SIG-M5 (cell line): ENCODE measurements at places on chromosomes 3 and 15.

GRCh38 chr3:152156880-152157279, 111.8 kb upstream of the MBNL1 start:
- DNase-seq: no peak

DNA sequence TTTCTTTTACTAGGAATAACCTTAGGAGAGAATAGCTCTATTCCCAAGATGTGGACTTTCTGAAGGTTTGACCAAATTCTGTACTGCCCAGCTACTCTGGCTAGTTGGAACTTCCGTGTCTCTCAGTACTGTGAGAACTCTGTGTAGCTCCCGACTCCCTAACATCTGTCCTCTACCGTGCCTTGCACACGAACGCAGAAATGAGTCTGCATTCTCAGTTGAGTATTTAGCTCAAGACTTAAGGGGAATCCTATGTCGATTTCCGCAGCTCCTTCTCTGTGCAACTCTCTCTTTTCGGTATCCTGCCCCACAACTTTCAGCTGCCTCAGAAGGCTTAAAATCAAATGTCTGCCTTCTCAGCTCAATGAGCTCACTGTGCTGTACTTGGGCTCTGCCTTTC, 86.7 kb upstream of the EPHB3 start:
- DNase-seq: no peak

DNA sequence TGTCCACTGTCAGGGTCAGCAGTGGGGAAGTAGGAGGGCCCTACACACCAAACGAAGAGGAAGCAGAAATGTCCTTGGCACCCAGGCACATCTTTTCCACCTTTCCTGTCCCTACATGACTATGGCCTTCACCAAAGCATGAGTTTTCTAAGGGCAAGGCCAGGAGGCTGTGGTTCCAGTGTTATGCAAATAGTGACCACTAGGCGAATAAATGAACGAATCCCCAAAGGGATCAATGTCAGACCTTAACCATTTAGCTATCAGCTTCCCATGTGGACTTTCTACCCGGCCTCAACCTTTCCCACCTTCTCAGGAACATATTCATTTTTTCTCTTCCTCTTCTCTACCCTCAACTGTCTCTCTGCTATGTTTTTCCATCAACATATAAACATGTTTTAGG, 63.1 kb downstream of the NTRK3 start:
- no peak for DNase-seq

DNA sequence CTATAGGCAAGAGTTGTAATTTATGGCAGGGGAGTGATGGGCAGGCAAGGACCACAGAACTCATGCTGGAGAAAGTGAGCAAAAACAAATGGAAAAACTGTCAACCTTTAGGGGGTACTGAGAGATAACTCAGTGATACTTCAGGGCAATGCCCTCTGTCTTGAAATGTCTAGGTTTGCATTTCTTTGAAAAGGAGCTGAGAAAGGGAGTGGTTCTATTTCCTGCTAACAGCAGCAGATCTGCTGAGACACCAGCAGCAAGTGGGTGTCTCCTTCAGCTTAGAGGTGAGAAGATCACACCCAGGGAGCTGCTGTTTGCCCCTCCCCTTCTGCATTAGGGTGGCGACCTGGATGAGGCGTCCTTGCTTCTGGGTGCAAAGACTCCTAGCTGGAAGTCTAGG, 42.3 kb upstream of the XIRP1 start:
- DNase-seq: no peak

- DNase-seq: no peak
These were observed 198.7 kb upstream of the CHRNA7 start for GRCh38 chr15:31831596-31831995.

DNA sequence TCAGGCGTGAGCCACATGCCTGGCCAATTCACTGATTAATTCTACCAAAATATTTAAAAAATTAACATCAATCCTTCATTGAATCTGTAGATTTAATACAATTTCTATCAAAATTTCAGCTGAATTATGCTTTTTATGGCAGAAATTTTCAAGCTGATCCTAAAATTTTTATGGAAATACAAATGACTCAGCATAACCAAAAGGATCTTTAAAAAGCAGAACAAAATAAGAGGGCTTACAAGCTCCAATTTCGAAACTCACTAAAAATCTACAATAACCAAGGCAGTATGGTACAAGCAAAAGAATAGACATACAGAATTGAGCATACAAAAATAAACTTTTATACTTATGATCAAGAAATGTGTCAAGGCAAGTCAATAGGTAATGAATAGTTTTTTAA, 180.4 kb upstream of the CTNNB1 start:
- no peak for DNase-seq

- DNase-seq: no peak
These were observed 72.3 kb upstream of the CTNNB1 start for GRCh38 chr3:41126961-41127360.

DNA sequence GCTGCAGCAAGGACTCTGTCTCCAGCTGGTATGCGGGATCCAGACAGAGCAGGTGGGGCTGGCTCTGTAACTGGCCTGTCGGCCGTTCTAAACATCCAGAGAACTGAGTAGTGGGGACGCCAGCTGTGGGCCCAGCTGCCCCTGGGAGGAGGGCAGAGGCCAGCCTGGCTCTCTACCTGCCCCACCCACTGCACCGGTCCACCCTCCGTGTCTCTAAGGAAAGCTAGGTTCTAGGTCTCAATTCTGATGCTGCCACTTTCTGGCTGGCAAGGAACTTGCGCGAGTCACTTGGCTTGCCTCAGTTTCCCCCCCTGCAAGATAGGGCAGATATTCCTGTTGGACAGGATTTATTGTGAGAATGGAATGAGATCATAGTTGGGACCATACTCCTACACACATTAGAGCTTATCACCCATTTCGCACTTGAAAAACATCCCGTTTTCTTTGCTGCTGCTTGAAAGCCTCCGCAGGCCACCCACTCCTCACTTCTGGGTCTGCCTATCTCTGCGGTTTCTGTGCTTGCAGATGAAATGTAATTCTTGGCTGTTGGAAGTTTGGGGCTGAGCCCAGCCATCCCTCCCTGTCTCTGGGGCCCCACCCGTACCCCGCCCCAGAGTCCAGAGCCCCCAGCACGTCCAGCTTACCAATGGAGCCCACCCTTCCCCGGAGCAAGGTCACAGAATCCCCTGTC, 65.8 kb downstream of the IQSEC1 start:
- no peak for DNase-seq

GRCh38 chr3:42213417-42213816, 52.6 kb downstream of the CCK start:
- no peak for DNase-seq

GRCh38 chr15:72077950-72078349, 40.0 kb downstream of the MYO9A start:
- no peak for DNase-seq

DNA sequence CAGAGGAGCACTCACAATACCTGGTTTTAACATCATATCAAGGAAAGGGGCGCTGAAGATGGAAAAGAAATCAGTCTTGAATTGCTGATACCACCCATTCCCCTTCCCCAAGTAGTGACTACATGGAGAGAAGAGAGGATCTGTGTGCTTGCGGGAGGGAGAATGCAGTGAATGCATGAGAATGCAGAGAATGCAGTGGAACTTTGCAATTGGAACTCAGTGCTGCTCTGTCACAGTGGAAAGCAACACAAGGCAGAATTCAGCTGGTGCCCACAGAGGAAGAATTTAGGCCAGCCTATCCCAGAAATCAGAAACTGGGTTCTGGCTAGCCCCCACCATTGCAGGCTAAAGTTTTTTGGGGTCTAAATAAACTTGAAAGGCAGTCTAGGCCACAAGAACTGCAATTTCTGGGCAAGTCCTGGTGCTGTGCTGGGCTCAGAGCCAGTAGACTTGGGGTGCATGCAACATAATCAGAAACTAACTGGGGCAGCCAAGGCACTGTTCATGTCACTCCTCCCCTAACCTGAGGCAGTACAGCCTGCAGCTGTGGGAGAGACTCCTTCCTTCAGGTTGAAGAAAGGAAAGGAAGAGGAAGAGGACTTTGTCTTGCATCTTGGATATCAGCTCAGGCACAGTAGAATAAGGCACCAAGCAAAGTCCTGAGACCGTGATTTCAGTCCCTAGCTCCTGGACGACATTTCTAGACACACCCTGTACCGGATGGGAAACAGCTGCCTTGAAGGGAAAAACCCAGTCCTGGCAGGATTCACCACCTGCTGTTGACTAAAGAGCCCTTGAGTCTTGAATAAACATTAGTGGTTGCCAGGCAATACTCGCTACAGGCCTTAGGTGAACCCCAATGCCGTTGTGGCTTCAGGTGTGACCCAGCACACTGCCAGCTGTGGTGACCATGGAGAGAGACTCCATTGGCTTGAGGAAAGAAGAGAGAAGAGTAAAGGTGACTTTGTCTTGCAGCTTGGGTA, 329.3 kb downstream of the TBL1XR1 start:
- DNase-seq: no peak

- DNase-seq: no peak
These were observed 463.7 kb upstream of the CFAP20DC start for GRCh38 chr3:59513570-59513969.

GRCh38 chr3:49058011-49058410, 28.8 kb upstream of the IMPDH2 start:
- DNase-seq: no peak

- peak; percentile 51 for DNase-seq
These were observed 183.8 kb upstream of the THRB start for GRCh38 chr3:24678421-24678865.

DNA sequence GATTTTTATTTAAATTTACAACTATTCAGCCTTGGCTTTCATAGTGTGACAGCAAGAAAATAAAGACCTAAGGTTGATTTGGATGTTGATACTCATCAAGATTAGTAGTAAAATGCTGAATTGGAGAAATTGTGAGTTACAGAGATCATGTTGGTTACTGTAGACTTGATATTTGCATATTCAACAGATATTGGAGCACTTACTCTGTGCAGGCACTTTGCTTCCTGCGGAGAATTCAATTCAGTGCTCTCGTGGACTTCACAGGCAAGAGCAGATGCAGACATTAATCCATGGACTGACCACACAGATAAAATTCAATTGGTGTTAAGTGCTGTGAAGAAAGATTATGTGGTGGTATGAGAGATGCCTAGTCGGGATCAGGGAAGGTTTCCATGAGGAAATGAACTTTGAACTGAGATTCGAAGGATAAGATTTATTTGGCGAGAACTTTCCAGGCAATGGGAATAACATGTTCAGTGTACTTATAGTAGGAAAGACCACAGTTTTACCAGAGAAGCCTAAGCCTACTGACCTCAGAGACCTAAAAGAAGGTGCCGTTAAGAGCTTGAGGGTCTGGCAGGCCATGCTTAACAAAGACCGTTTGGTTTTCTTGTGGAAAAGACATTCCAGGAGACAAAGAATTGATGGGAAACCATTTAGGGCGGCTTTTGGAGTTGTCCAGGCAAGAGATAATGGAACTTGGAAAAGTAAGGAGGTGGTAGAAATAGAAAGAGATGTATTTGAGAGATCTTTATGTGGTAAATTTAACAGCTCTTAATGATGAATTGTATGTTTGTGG, 4.3 kb downstream of the SELENOT start:
- DNase-seq: no peak

GRCh38 chr15:26521130-26521529, 251.7 kb downstream of the GABRB3 start:
- no peak for DNase-seq

DNA sequence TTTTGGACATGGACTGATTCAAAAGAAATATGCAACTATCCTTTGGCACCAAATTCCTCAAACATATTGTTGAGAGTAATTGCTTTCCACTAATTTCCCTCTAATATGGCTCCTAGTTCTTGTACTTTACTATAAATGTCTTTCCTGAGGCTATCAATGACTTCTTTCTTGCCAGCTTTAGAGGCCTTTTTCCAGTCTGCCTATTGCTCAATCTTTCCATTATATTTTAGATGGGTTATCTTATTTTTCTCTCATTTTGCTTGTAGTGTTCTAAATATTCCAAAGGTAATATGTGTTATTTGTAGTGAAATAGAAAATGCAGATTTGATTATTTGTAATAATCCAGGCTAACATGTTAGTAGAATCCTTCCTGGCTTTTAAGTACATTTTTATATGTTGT, 11.5 kb upstream of the TEX9 start:
- no peak for DNase-seq

DNA sequence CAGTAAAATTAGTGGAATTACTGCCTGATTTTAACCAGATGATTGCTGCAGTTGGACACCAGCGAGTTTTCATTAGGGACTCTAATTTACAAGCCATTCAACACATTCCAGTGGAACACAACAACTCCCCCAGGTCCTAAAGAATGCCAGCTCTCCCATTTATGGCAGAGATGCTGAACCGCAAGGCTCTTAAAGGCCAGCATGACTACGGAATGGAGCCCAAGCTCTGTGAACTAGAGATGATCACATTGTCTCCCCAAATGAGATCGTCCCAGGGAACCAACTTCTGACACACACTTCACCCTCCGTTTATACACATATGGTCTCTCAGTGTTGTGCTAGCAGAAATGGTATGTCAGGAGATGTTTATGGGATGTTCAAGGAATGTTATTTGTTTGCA, 446.2 kb upstream of the NR2F2 start:
- no peak for DNase-seq

- no peak for DNase-seq
These were observed 95.9 kb upstream of the ATP2B2 start for GRCh38 chr3:10601151-10601856.

DNA sequence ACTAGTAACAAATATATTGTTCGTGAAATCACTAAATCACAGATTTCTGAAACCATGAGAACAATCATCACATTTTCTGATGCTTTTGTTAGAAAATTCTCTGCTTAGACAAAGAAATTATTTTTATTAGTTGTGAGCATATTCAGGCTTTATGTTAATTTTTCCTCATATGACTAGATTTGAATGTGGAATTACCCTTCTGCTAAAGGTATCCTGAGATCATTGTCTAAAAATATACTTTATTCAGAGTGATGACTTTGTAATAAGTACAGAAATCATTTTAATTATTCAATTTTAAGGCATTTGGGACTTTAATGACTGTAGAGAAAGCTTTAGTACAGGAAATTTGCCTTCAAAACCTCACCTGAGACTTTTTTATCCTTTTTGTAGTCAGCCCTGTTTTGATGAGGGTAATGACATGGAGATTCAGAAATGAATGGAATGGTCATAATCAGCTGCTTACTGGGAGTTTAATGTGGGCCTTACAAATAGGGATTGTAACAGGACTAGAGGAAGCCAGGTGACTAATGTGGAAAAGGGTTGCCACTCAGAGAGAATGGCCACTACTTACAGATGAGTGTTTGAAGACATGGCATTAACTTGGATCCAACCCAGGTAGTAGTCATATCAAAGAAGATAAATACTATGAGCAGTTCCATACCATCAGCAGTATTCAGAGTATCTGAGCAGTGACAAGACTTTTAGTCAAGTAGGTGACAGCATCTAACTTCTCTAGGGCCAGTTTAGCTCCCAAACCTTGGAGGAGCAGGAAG, 148.3 kb downstream of the MBNL1 start:
- DNase-seq: no peak

DNA sequence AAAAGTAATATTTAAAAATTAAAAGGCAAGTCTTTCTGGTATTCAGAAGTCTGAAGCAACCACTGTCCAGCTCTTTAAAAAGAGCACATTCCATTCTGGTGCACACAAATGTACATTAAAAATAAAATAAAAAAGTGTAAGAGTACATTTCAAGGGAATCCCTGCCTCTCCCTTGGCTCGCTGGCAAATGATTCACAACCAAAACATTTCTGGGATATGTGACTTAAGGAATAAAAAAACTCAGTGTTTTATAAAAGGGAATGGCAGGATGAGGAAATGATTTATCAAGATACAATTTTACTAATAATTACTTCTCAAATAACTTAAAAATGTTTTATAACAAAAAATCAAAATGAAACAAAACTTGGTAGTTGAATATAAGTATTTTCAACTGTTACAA, 23.8 kb upstream of the ANXA2 start:
- no peak for DNase-seq

GRCh38 chr15:70197945-70198361, 100.2 kb upstream of the TLE3 start:
- DNase-seq: no peak
